PC-3 (cell line): ENCODE measurements at places on chromosomes 2 and 18. TPM values are rescaled to one million over a fixed set of nuclear protein-coding genes. Genes with fewer than 3 reads are reported as not detected.
A peak's percentile ranks its signal among the peaks of the same experiment; 100 is the strongest.

The CCDC74A gene
- 6.5 and 13.7 TPM in 2 replicates for total RNA-seq

DNA sequence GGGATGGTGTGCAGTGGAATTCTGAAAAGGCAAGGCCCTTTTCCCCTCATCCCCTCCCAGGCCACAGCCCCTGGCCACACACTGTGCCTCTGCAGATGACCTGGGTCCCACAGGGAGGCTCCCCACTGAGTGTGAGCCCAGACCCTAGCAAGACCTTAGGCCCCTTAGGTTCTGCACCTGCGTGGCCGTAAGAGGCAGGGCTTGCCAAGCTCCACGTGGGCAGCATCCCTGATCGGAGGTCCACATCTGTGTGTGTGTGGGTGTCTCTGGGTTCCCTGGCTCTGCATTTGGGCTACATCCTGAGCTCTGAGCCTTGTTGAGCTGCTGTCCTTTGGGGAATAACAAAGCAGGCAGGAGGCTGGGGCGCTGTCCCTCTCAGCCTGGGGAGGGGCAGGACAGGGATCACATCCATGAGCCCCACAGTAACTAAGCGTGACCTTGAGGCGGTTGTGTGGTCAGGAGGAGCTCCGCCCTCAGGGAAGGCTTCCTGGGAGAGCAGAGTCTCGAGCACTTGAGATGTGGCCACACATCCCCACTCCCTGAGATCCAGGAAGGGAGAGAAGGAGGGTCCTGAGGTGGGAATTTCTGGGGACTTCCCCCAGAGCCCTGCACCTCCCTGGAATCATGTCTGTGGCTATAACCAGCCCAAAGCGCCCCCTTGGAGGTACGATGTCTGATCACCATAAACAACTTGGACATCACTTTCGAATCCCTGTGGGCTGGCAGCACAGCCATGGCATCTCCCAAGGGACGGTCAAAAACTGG is 84.8 kb downstream of the STPG4 start:
- no peak for DNase-seq

The GKN2 gene
- total RNA-seq, result 0.58 TPM in 1 of 2 replicates, not detected in the other

GRCh38 chr2:46294176-46294836 is 2.9 kb upstream of the EPAS1 start:
- peak; percentile 40 for DNase-seq

DNA sequence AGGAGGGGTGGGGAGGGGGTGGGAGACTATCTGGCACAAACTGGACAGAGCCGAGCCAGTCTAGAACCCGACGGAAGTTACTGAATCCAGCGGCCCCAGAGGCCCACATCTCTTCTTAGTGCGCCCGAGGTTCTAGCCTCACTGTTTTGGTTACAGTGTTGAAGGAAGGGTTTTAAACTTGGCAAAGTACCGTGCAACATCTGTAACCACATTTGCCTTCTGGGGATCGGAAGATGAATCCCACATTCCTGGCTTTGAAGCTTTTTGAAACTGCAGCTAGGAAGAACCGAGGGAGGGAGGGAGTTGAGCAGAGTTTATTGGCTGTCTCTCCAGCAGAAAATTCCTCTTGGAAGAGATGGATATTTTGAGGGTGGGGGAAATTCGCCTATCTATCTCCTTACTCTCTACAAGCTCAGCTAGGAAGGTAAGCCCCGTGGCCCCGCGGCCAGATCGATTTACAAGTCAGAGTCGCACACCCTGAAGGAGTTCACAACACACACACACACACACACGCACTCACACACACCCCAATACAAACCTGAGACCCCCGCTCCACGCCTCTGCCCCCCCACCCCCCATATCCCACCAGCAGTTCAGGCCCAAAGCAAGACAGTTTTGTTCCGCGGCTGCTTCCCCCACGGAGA is 1.0 kb downstream of the ACVR1 start:
- peak; percentile 66 for DNase-seq

The CCDC141 gene
- total RNA-seq, result 0.40 and 1.1 TPM in 2 replicates

DNA sequence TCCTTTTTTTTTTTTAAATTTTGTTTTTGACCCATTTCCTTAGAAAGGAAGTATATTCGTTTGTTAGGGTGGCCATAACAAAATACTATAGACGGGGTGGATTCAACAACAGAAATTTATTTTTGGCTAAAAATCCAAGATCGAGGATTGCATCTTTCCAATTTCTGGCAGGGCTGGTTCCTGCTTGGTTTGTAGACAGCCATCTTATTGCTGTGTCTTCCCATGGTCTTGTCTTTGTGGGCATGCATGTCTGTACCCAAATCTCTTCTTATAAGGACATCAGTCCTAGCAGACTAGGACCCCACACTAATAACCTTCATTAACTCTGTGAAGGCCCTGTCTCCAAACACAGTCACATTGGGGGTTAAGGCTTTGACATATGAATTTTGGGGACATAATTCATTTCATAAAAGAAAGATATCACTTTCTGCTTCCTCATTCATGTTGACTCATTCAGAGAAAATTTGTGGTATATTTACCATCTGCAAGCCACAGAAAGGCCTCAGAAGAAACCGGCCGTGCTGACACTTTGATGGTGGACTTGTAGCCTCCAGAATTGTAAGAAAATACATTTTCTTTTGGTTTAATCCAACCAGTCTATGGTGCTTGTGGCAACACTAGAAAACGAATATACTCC is 262.1 kb downstream of the LPIN1 start:
- peak; percentile 83 for DNase-seq

DNA sequence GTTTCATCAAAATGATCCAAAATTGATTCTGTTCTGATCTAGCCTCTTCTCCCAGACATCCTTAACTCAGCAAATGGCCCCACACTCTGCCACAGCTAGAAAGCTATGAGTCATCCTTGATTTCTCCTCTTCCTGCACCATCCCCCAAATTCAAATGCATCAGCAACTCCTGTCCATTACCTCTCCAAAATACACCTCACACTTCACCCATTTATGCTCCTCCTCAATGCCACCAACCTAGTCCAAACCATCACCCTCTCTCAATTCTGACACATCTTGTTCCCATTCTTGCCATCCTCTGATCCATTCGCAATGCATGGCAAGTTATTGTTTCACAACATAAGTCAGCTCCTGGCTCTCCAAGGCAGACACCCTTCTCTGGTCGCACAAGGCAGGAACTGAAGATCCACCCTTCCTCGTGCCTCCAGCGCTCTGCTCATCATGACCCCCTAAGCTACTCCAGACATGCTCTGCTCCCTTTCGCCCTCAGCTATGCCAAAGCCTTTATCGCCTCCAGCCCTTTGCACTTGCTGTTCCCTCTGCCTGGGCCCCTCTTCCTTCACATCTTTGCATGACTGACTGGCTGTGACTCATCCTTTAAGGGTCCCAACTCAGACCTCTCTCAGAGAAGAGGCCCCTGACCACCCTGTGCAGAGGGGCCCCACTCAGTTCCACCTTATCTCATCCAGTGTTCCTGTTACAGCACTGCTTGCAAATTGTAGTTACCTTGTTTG is 83.6 kb downstream of the MREG start:
- peak; percentile 63 for DNase-seq

- no peak for DNase-seq
Measured at GRCh38 chr2:147198651-147199171, 646.1 kb upstream of the ACVR2A start.

- DNase-seq, result peak; percentile 51
Measured at GRCh38 chr2:72934683-72935610, 17.6 kb downstream of the EMX1 start.

DNA sequence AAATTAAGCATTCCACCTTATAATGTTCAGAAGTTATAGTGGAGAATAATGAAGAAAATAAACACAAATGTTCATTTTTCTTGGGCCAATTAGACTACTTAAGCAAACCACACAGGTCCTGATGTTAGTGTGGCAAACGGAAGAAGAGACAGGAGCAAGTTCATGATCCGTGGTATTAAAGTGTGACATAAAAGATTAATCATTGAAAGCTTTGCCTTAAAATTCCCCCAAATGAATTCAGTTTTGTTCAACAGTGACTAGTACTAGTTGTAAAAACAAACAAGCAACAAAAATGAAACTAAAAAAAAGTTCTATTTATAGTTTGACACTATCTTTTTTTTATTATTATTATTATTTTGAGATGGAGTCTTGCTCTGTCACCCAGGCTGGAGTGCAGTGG is 73.7 kb downstream of the RFTN2 start:
- DNase-seq, result no peak

DNA sequence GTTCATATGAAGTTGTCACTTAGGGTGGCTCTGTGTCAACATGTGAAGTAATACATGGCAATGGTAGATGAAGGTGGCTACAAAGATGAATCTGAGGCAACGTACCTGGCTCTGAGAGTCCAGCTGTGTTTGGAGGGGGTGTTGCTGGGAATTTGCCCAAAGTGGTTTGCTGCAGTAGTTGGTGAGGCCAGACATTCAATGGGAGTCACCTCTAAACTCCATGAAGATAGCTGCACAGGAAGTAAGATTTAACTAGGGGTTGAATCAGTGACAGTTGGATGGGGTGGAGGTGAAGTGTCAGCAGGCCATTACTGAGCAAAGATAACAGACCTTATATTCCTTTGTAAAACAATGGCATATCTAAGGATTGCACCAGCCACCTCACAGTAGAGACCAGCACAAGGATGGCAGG is 71.8 kb downstream of the NUP35 start:
- no peak for DNase-seq

- peak; percentile 63 for DNase-seq
Measured at GRCh38 chr2:74894272-74894981, 60.5 kb downstream of the HK2 start.

- DNase-seq, result peak; percentile 56
Measured at GRCh38 chr2:85886590-85886989, 2.2 kb downstream of the ST3GAL5 start.

GRCh38 chr2:144159240-144159639 is 360.7 kb downstream of the ZEB2 start:
- no peak for DNase-seq

The VWC2L gene
- not detected in 2 replicates for total RNA-seq

The TNFRSF11A gene
- 25.9 and 26.5 TPM in 2 replicates for total RNA-seq

DNA sequence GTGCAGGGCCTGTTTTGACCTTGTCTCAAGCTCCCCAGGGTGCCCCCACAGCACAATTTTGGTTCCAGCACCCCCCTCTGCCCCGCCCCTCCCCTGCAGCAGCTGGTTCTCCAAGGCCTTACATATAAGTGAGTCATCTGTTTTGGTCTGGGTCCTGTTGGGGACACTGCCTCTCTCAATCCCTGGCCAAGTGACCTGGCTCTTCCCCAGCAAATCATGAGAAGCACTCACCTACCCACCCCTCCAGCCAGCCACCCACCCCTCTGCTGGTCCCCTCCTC is 90.5 kb downstream of the INHBB start:
- DNase-seq, result peak; percentile 49

- DNase-seq, result no peak
Measured at GRCh38 chr2:36388472-36388871, 32.9 kb downstream of the CRIM1 start.

- no peak for DNase-seq
Measured at GRCh38 chr18:25364732-25365131, 12.8 kb upstream of the ZNF521 start.

The ANKRD30B gene
- total RNA-seq, result 0.35 and 0.51 TPM in 2 replicates

DNA sequence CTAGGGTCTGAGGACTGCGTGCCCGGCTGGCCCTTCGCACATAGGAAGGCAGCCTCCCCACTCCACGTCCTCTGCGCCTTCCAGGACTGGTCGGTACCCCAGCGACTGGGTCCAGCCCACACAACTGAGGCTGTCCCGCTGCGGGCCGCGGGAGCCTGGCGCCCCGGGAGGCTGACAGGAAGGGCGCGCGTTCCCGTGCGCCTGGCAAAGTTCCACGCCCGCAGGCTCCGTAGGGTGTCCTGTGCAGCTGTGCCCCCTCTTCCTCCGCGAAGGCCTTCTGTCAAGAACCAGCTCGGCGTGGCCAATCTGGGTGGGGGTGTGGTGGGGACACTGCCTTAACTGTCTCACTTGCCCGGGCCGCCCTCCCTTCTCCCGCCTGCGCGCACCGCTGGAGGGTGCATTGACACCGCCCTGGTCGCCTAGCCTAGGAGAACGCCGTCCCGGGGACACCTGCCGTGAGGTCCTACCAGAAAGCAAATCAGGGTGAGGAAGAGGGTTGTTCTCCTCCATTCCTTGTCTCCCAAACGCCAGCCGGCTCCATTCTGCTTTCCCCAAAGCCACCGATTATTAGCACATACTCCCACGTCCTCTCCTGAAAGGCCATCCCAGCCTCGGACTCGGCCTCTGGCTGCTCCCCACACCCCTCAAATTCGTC is 618 bp upstream of the LYPD1 start:
- peak; percentile 54 for DNase-seq

The HAAO gene
- total RNA-seq, result not detected in 2 replicates
